Stimulated activated CD8-positive, alpha-beta memory T cell treated with anti-CD3 and anti-CD28 coated beads, Interleukin-4, amount 100 ng/mL, for 4 hours (primary cell): ENCODE measurements at places on chromosomes 6 and 20.

DNA sequence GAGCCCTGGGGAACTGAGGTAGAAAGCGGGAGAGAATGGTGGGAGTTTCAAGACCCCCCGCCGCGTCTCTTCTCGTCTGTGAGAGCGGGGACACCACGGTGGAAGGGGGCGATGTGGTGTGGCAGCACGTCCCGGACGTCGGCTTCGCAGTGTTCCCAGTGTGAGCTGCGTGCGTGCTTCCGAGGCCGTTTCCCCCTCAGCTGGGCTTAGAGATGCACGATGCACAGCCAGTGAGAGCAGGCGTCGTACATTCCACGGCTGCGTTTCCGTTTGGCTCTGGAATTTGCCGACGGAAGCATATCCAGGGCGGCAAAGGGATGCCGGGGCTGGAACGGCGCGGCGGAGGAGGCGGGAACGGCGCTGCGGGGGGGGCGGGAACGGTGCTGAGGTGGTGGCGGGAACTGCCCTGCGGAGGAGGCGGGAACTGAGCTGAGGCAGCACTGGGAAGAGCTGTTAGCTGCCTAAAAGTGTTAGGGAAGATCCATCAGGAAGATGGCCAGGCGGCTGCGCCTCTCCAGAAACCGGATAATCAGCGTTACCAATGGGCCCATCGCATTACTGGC lies 37.7 kb downstream of the KIF25 start:
- no peak for DNase-seq

DNA sequence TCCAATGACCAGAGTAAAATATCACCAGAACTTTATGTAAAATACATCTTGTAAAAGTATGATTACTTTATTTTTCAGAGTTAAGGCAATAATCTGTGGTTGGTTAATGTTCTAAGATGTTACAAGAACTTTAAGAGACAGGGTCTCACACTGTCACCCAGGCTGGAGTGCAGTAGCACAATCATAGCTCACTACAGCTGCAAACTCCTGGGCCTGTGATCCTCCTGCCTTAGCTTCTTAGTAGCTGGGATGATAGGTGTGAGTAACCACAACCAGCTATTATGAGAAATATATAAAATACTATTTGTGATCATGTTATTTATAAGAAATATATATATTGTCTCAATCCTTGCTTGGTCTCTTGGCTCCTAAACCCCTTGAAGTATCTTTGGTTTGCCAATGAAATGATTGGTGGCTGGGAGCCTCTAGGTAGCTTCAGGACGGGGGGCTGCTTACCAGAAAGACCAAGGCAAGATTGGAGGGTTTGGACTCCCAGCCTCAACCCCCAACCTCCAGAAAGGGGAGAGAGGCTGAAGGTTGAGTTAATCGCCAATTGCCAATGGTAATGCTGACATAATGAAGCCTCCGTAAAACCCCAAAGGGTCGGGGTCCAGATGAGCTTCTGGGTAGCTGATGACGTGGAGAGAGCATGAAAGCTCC lies 15.4 kb downstream of the SOD2 start:
- no peak for DNase-seq

- DNase-seq: no peak
These were observed 87.0 kb upstream of the RSPO3 start for GRCh38 chr6:127031511-127031910.

- DNase-seq: no peak
These were observed 16.8 kb upstream of the ADTRP start for GRCh38 chr6:11795403-11795802.

GRCh38 chr20:46108435-46108841 lies 9.7 kb upstream of the CD40 start:
- no peak for DNase-seq

- no peak for DNase-seq
These were observed 130.3 kb upstream of the BTN3A2 start for GRCh38 chr6:26234421-26235301.

GRCh38 chr6:26575494-26575939 lies 21.2 kb upstream of the ABT1 start:
- no peak for DNase-seq

DNA sequence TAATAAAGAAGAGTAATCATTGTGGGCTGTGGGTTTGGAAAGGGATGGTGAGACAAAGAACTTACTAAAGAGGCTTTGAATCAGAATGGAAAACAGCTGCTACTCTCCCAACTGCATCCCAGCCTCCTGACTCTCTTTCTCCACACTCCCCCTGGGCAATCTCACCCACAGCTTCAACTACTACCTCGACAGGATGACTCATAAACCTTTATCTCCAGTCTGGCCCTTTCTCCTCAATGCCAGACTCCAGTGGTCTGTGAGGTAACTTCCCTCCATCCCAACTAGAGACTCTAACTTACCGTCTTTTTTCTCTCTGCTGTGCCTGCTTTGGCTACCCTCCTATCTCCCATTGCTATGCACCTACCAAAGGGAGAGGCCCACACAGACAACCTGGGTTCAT lies 135.3 kb upstream of the RREB1 start:
- no peak for DNase-seq
